ENCODE measurements at places on chromosomes 5 and 9.
A peak's percentile ranks its signal among the peaks of the same experiment; 100 is the strongest.

GRCh38 chr5:78472469-78473106 is 112.2 kb downstream of the SCAMP1 start:
- DNase-seq: no peak

DNA sequence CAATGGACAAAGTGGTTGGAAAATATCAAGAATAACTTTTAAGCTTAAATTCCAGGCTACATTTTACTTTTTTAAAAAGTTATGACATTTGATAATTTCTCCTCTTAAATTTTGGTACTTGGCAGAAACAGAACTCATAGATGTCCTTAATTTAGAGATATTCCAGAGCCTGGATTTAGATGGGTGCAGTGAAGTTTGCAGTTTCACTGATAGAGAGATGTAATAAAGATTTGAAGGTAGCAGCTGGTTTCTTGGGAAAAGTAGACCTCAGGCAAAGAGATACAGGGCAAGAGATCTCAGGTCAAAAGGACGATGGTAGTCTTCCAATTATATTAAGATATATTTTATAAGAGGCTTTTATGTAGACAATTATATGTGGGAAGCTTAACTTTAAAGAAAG is 134.6 kb downstream of the ISL1 start:
- no peak for DNase-seq

DNA sequence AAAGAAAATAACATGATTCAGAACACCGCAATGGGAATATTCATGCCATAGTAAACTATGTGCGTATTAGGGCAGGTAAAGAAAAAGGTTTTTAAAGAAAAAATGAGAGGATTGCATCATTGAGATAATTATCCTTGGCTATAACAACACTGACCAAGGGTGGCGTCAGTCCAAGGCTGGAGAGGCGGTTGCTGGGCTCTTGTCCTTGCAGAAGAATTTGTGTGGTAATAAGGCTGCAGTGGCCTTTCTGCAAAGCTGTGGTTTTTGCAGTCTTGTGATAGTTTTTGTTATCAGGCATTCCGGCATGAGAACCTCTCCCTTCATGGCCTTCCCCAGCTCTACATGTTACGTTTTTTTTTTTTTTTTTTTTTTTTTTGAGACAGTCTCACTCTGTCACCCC is 14.0 kb downstream of the BOD1 start:
- DNase-seq: no peak

- no peak for DNase-seq
These were observed 638.0 kb downstream of the IRX1 start for GRCh38 chr5:4233671-4234070.

- no peak for DNase-seq
These were observed 1.7 kb upstream of the RXRA start for GRCh38 chr9:134324359-134325095.

GRCh38 chr5:92800365-92800764 is 780.7 kb downstream of the NR2F1-AS1 start:
- DNase-seq: no peak

DNA sequence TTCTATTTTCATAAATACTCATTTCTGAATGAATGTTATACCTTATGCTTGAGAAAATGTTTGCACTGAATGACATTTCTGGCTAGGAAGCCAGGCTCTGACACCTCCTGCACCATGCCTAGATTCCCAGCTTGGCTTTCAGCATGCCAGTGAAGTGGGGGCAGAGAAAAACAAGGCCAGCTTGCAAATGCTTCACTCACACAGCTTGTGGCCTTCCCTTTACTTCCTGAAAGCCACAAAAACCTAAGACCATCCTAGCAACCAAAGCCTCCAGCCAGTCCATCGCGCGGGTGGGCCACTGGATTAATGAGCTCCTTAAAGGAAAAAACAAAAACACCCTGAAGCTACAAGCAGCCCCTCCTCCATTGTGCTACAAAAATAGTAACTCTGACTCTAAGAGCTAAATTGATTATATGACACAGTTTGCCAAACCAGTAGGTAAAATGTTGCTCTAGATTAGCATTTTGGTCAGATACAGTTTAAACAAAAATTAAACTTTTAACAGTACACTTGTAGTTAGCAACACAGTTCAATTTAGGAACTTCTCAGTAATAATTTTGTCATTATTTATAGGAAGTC is 159.9 kb downstream of the TSSK1B start:
- DNase-seq: no peak

GRCh38 chr5:5326115-5326758 is 96.2 kb upstream of the ICE1 start:
- DNase-seq: no peak

- DNase-seq: no peak
These were observed 24.6 kb downstream of the TJP2 start for GRCh38 chr9:69198521-69199220.

- DNase-seq: no peak
These were observed 88.7 kb upstream of the PRRC1 start for GRCh38 chr5:127428748-127429147.

DNA sequence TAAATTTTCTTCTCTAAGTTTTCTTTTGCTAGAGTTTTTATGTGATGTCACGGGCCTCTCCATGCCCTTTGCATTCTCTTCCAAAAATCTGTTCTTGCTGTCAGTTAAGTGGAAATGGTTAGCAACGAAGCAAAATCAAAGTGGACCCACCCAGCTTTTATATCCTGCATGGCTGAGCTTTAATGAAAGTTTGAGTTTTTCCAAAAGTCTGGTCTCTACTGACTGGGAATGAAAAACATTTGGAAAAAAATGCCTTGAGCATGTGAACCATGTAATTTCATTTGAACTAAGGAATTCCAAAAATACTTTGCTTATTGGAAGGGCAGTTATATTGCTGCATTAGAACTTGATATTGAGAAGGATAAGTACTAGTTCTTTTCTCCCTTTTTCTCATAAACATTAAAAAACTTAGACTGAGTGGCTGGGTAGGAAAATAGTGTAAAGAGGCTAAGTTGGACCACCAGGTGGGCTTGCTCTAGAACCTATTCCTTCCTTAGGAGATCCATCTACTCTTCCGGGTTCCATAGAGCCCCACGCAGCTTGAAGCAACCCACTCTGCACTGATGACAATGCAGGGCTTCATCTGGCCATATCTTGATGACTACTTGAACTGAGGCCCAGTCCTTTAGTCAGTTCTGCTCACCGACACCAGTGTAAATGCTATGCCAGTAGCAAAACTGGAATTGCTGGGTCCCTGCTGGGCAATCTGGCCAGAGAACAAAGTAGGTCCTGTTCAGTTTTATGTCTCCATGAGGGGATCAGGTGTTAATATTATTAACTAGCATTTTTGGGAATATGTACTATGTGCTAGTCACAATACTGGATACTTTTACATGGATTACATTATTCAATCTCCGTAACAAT is 17.4 kb upstream of the RIC1 start:
- no peak for DNase-seq

DNA sequence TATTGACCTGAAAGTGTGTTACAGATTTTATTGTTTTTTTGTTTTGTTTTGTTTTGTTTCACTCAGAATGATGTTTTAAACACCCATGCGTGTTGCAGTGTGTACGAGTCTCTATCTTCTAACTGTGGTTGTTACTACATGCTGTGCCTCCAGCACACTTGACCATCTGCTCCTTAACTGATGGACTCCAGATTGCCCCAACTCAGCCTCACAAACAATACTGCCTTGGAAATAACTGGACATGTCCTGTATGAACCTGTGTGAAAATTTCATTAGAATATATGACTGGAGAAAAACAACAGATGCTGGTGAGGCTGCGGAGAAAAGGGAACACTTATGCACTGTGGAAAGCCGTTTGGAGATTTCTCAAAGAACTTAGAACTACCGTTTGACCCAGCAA is 68.7 kb upstream of the HAND1 start:
- no peak for DNase-seq

- no peak for DNase-seq
These were observed 136.9 kb downstream of the SIL1 start for GRCh38 chr5:139061274-139061673.

DNA sequence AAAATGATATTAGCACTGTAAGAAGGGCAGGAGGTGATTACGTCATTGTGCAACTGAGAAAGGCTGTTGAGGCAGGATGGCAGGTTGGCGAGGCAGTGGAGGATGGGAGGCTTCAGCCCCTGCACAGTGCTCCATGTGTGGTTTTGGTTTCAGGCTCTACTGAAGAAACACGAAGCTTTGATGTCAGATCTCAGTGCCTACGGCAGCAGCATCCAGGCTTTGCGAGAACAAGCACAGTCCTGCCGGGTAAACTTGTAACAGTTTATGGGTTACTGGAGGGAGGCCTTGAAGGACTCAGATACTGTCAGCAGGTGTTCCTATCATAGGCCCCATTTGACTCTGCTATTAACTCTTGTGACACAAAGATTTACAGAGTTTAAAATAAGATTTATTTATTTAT is 35.1 kb downstream of the SPTAN1 start:
- DNase-seq: peak; percentile 38

- DNase-seq: no peak
These were observed 5.0 kb upstream of the IRX2 start for GRCh38 chr5:2756211-2757152.

DNA sequence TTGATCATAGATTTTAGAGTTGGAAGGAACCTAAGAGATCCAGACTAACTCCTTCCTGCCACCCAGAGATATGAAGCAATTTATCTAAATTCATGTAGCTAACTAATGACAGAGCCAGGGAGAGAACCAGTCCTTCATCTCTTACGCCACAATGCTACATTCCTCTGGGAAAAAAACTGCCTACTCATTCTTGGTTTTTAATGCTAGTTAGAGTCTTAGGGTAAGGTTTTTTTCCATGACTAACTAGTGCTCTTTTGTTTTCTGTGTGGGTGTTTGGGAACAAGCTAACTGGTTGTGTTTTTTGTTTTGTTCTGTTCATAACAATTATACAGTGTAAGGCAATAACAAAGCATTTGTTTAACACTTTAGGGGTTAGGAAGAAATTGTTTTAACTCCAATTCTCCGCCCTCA is 52.4 kb downstream of the SLC44A1 start:
- DNase-seq: no peak

DNA sequence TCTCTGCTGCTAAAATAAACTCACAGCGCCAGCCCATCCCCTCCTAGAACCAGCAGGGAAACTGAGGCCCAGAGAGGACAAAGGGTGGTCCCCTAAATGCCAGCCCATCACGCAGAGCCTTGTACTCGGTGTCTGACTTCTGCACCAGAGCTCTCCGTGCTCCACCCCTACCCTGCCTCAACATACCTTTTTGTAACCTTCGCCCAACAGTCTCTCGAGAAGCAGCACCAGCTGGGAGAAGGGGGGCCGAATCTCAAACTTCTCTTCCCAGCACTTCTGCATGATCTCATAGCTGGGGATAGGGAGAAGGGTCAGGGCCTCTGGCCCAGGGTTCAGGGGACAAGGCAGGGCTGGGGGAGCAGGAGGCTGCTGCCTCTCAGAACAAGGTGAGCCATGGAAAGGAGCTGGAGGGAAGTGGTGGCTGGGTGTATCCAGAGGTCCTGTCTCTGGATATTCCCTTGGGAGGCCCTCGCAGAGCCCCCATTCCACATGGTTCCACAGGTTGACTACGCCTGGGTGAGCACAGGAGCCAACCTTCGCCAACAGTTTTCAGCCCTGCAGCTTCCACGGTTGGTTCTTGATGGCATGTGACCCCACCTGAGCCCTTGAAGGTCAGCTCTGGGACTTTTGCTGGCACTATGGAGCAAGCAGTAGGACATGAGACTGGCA is 32.3 kb upstream of the CSF1R start:
- DNase-seq: no peak

DNA sequence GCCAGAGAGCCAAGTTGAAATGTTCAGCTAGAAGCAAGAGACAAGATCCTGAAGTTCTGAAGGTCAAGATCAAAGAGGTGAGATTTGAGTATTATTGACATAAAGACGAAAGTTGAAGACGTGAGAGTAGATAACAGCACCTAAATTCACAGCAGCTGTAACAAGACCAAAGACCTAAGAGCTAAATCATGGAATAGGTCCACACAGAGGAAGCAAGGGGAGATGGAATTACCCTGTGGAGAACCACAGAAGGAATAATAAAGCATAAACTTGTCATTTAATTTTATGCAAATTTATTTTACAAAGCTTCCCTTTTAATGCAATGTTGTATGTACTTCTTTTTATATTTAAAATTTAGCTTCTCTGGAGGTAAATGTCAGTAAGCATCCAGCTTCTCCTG is 523.7 kb downstream of the NR2F1-AS1 start:
- DNase-seq: no peak

DNA sequence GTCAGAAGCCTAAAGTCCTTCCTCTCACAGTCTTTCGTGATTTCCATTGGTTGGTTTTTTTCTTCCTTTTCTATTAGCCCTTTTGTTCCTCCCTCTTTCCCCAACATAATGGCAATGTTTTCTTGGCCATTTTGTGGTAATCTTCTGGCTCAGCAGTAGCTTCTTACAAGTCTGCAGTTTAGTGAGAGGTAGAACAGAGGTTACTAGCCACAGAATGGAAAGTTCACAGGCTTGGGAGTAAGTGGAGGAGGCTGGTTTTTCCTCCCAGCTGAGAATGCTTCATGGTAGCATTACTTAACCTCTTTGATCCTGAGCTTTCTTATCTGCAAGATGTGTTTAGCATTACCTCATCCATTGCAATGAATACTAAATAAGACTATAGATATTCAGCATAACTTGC is 346.9 kb downstream of the NFIB start:
- DNase-seq: no peak

DNA sequence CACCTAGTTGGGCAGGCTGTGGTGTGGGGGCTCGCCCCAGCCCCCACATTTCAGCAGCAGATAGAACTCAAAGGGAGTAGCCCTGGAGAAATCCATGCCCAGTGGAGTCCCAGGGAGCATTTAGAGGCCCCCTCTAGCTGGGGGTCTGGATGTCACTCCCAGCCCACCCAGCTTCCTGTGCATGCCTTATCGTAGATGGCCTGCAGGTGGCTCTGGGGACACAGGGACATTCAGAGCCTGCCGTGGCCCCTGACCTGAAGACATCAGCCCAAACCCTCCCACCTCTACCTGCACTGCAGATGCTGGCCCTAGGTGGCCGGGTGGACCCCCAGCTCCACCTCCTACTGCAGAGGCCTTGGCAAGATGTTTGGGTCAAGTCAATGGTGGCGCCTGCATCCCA is 49.0 kb upstream of the LMX1B start:
- DNase-seq: no peak

DNA sequence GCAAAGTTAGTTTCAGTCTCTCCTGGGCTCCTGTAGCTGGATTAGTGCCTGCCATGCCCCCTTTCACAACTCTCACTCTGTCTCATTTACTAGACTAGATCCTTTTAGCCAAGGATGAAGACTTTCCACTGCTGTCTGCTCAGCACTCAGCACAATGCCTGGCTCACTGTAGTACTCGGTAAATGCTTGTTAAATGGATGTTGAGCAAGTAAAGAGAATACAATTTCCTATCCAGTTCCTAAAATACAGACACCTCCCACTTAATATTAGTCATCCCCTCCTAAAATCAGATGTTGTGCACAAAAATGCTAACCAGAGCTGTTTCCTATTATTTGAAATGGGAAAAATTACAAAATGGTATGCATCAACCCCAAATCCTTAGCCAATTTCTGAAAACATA is 195.8 kb downstream of the SREK1 start:
- no peak for DNase-seq

- DNase-seq: no peak
These were observed 370.6 kb upstream of the PIK3R1 start for GRCh38 chr5:67844924-67845323.

DNA sequence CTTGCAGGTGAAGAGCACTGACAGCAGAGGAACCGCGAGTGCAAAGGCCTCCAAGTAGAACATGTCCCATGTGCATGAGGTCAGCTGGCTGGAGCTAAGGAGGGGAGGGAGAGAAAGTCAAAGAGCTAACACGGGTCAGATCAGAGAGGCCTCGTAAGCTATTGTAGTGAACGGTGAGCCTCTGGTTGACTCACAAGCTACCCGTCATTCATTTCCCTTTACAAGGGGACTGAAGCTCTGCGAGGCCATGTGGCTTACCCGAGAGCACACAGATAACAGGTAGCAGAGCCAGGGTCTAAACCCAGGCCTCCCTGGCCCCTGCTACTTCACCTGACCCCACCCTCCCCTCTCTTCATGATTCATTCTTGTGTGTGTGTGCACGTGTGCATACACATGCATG is 152.7 kb upstream of the ADRA1B start:
- DNase-seq: no peak

All from stimulated activated CD4-positive, alpha-beta T cell treated with anti-CD3 and anti-CD28 coated beads, Interleukin-15, amount 100 ng/mL, for 48 hours (primary cell).